NCI-H2107 (cell line): ENCODE measurements at places on chromosomes 6 and 20.

DNA sequence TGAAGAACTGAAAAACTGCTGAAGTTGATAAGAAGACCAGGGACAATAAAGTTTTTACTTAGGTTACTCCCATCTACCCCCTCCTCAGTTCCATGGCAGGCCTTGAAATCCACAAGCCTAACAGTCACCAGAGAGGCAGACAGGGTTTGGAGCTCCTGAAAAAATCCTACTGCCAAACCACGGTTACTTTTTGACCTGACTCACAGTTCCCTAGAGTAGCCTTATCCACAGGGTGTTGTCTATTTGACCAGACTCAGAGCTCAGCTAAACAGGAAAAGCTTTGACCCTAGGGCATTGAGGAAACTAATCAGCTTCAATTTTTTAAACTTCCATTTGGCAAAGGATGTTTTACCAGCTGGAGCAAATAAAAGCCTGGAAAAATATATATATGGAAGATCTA is 257.7 kb upstream of the NT5E start:
- DNase-seq, result no peak

GRCh38 chr6:25511376-25511775 is 140.6 kb upstream of the SCGN start:
- no peak for DNase-seq

- DNase-seq, result no peak
These were observed 47.3 kb upstream of the STXBP5 start for GRCh38 chr6:147156799-147157382.

- DNase-seq, result no peak
These were observed 72.2 kb downstream of the SASH1 start for GRCh38 chr6:148414836-148415235.

DNA sequence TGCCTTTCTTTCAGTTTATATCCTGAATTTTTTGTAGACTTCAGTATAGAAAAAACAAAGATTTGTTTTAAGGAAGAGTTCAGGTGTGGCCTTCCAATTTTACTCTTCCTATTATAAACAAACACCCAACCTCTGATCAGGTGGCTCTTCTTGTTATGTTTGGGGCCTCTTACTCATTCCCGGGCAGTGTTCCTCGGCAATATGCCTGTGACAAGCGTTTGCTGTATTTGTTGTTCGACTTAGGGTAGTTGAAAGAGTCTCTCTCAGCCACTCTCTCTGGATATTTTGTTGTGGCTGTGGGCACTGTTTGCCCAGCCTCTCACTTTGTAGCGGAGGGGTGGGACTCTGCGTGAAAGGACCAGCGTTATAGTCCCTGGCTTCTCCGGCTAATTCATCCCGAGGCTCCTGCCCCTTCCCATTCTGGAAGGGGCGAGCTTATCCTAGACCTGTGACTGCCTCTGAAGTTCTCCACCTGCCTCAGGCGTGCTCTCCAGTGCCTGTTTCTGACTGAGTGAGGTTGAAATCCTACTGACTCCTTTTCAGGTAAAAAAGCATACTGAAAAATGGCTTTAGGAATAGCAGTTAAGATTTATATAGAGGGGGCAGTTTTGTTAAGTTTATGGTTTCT is 97.4 kb downstream of the PLCB4 start:
- no peak for DNase-seq

DNA sequence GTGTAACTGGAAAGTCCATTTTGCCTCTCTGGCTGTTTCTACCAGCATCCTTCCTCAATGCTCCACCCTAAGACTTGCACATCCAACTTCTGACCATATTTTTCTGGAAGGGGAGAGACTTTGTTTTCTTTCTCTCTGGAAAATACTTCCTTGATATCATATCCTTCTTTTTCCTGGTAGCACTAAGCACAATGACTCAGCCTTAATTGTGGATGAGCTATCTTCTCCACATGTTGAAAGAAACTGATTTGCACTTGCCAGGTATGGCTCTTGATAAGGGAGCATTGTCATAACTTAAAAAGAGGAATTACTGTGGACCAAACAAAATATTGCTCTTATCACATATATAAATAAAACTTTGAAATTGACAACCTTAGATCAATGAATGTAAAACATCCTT is 30.1 kb upstream of the IBTK start:
- DNase-seq, result no peak

DNA sequence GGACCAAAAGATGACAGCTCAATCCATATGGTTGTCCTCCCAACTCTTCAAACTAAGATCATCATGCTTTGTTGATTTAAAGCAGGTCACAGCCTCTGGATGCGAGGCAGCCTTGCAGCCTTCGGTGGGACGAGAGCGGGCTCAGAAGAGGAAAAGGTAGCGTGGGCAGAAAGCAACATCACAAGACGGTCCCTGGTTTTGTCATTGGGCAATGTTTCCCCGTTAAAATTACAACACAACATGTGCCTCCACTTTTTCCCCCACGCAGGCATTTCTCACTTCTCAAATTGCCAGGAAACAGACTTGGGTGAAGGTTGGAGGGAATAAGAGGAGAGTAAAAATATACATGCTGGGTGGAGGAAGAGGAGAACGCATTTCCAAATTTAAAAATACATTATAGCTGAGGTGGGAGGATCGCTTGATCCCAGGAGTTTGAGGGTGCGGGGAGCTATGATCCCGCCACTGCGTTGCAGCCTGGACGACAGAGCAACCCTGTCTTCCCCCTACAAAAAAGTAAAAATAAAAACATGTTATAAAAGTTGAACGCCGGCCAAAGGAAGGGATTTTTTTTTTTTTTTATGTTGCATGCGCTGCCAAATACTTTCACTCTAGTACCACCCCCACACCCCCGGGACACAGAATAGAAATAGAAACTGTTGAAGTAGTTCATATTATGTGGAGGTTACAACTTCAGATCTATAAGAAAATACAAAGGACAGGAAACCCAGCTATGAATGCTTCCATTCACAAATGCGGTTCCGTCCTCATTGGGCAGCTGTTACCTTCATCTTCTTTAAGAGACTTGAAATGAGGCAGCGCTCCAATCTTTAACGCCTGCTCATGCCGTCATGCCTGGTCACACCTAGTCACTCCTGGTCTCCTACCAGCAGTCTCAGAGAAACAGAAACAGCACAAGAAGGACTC is 13.9 kb upstream of the NAA20 start:
- no peak for DNase-seq

- DNase-seq, result no peak
These were observed 909 bp upstream of the NUDT3 start for GRCh38 chr6:34393191-34393965.

DNA sequence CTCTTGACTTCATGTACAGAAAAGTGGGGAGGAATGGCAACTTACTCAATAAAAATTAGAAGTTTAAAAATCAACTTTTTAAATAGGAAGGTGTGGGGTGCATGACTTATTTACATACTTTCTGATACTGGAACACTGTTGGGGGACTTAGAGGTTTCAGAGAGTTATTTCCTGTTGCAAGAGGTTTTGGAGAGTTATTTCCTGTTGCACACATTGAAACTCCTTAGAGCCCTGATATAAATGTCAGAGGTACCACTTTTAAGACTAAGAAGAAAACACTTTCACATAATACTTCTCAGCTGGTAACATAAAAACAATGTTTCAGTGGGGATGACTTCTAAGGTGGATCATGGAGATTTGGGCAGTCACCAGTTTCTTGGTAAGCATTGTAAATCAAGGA is 579.9 kb downstream of the MMUT start:
- no peak for DNase-seq

DNA sequence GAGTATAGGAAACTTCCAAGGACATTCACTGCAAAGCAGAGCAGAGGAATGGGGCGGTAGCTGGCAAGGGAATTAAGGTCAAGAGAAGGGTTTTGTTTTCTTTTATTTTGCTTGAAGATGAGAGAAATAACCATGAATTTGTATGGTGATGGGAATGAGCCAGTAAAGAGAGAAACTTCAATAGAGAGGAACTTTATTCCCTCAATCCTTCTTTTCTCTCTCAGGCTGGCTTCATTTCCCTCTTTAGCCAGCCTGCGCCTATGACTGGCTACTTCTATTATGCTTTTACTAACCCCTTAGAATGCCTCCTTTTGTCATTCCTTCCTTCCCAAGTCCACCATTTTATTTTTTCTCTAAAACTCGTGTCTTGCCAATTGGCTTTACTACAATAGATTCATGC is 101.4 kb upstream of the CEP85L start:
- DNase-seq, result no peak

DNA sequence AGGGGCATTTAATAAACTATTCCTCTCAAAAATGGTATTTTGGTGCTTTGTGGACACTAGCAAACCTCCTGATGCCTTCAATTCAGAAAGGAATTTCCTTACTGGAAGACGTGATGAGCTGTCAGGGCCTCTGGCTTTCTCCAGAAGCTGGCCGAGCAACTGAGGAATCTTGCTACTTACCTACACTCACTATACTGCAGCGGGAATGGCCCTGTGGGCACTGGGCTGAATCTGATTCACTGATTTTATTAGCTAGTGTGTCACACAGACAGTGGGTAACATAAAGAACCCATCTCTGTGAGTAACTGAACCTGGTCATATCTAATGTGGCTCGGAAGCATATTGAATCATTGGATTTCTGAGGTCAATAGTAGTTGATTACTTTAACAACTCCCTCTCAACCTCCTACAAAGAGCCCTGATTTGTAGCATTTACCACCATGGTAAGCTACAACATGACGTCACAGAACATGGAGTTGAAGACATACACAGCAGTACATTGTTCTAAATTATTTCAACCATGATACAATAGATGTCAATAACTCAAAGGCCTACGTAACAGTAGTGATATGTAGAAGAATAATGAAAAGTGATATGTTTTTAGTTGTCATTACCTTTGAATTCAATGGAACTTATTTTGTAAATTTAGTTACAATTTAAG is 232.1 kb downstream of the SYNE1 start:
- no peak for DNase-seq

DNA sequence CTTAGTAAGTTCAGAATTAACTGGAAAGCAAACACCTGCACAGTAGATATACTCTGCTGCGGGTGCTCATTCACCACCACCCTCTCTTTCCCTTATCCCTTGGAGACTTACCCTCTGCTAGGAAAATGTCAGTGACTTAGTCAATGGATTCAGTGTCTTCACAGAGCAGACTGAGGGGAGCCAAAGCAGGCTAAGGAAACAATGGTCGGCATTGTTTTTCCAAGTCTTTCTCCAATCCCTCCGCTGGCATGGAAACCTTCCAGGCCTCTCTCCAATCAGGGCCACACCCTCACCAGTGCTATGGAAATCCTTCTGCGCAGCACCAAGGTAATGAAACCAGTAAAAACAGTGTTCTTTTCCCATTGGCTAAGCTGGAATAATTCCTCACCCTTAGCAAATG is 531.2 kb downstream of the TFAP2B start:
- DNase-seq, result no peak

- no peak for DNase-seq
These were observed 77.9 kb downstream of the TNFAIP3 start for GRCh38 chr6:137944793-137945498.

GRCh38 chr20:23193801-23194384 is 107.8 kb upstream of the CD93 start:
- no peak for DNase-seq

DNA sequence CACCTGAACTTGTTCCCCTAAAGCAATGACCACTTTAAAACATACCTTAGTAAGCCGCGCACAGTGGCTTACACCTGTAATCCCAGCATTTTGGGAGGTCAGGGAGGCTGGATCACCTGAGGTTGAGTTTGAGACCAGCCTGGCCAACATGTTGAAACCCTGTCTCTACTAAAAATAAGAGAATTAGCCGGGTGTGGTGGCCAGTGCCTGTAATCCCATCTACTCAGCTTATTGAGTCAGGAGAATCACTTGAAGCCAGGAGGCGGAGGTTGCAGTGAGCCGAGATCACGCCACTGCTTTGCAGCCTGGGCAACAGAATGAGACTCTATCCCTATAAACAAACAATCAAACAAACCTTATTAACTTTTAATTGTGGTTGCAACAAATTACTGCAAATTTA is 1.6 kb upstream of the RAET1E start:
- DNase-seq, result no peak

GRCh38 chr6:154157706-154158105 is 118.7 kb downstream of the OPRM1 start:
- no peak for DNase-seq

DNA sequence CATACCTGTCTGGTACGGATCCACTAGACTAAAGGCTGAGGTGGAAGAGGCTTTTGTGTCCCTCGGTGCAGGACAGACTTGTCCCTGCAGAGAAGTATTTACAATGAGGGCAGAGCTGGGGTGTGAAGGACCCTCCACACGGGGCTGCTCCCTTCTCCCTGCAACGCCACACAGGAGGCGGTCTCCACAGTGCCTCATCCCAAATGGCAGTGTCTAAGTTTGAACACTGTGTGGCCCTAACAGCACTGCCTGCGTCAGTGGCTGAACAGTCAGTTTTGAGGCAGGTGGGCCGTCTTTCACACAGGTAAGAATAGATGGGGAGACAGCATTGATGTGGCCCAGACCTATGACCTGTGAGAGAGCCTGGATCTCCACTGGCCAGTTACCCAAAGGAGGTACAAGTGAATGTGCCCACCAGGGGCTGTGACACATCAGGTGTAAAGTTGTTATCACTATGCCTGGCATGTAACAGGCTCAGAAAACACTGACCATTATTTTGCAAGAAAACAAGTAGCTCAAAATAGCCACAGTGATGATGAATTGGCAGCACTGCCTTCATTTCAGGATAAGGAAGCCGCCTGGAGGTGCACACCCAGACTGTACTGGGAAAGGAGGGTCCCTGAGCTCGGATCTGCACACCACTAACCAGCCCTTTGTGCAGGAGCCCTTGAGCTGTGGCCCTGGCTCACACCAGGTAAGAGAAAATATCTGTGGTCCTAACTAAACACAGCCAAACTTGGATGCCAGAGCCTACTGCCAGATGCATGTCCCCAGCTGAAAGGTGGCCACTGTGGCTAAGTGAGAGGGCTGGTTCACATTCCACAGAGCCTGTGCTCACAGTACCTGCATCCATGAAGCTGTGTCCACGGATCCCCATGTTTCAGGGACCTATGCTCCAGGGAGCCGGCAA is 246.7 kb downstream of the DLL1 start:
- DNase-seq, result no peak

GRCh38 chr6:23350752-23351453 is 775.1 kb upstream of the NRSN1 start:
- DNase-seq, result no peak

DNA sequence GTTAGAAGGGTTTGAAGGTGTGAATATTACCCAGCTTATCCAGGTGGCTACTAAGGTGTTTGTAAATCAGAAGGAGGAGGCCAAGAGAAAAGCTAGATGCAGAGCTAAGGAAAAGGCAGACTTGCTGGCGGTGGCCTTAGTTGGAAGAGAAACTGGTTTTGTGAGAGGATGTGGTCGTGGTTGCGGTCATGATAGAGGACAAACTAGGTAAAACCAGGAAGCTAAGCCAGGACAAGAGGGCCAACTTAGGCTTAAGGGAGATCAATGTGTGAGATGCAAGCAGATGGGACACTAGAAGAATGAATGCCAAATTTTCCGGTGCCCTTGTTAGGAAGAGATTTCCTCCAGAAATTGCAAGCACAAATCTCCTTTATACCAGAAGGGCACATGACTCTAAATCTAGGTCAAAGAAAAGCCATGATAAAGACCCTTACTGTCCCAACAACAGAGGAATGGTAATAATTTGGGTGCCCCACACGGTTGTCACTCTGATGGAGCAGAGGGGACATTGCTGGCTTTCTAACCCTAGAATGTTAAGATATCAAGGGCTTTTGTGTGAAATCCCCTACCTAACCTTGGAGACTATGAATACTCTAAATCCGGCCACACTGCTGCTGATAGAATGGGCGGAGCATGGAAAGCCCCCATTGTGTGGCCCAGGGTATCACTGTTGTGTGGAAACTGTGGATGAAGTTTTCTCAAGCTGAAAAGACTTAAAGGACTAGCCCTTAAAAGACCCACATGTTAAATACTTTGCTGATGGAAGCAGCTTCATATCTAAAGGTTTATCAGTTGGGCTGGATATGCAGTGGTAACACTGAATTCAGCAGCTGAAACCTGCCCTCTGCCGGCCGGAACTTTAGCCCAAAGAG is 7.8 kb downstream of the IL22RA2 start:
- DNase-seq, result no peak
